ENCODE measurements at places on chromosomes 5 and 9.

DNA sequence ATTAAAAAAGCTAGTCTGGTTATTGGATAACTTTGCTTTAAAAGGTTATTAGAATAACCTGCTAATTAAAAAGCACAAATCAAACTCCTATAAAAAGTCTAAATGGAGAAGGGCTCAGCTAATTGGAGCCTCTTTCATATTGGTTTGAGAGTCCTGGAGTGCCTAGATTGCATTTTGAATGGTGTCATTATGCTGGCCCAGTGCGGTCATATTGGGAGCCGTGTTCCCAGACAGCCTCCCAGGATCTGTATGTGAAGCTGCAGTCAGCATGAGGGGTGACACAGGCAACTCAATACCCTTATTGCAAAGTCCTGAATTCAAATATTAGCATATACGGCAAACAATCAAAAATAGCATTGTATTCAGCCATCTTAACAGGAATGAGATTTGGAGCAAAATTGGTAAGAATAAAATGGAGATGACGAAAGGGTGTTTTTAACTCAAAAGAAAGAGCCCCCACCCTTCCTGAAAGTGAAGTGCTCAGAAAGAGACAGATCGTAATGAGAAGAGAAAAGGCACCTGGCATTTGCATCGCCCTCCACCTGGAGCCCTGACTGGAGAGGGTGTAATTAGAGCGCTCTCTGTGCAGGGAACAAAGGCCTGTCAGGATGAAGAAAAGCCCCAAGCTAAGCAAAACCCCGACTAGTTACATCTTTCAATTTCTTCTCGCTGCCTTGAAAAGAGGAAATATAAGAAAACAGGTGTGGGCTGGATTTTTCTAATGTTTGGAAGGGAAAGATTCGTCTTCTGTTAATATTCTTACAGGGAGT lies 621.0 kb upstream of the ADAMTS16 start:
- no peak for DNase-seq

DNA sequence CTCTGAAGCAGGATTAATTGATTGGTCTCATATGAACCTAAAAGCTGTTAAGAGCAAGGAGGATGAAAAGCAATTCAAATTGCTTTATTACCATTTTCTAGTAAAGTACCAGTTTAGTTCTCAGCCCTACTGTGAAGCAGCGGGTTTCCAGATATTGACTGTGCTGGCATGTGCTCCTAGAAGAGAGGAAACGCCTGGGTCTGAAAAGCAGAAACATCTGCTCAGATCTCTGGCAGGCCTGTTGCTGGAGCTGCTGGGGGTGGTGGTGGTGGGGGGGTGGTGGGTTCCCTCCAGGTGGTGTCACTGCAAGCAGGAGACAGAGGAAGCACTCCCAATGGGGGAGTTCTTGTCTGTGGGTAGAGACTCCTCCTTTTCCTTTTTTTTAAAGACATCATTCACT lies 105.5 kb upstream of the ZNF462 start:
- DNase-seq: no peak

DNA sequence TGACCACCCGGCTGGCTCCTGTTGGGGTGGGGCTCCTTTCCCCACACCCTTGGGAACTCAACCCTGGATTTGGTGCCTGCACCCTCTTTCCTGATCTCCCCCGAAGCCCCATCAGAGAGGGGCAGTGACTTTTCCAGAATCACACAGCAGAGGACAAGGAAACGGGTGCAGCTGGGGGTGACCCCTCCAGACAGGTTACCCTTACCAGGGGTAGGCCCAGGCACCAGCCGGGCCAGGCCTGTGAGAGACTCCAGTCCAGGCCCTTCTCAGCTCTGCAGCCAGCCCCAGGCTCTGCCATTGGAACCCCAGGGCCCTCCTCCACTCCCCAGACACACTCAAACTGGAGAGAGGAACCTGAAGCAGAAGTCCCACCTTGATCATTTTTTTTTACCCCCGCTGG lies 19.0 kb upstream of the PHYHD1 start:
- no peak for DNase-seq

- DNase-seq: no peak
Observed at GRCh38 chr5:161663431-161663830, 22.1 kb upstream of the GABRA6 start.

DNA sequence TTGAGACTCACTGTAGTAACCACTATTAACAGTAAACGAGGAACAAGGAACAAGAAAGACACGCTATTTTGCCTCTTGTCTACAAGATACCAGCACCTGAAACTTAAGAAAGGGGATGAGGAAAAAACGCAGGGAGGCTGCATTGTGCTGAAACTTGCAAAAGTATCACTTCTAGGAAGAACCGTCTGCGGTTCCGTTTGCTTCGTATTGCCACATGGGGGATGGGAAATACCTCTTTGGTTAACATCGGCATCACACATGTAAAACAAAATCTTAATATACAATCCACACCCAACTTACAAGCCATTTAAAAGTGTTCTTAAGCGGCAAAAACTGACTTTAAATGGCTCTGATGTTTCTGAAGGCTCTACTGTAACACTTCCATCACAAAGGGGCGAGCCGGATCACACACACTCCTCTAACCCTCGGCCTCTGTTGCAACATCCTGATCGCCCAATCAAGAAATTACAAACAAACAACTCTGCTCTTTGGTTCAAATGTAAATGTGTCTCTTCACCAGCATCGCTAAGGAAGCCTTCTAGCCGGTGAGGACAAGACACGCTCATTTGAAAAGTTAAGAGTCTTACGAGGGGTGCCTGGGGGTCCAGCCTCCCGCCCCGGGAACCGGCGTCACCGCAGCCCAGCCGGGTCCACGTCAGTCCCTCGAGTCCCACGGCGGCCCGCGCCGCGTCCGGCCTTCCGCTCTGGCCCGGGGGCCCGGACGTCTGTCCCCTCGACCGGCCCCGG lies 621 bp downstream of the SEC16A start:
- peak; percentile 42 for DNase-seq

GRCh38 chr9:18404434-18405029 lies 69.4 kb upstream of the ADAMTSL1 start:
- DNase-seq: no peak

DNA sequence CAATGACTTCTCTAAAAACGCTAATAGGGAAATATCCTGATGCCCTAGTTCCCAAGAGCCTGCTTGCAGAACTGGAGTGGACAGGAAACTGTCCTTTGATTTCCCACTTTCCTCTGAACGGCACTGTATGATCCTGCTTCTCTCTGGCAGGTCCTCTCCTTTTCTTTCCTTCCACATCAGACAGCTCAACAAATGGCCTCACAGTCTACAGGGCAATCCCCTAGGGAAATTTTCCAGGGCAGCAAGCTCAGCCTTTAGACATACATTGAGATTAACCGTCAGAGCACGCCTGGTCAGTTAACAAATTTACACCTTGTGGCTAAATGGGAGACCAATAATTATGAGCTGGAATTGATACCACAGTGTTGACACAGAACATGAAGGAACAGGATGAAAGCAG lies 164.9 kb downstream of the SLC24A2 start:
- no peak for DNase-seq

DNA sequence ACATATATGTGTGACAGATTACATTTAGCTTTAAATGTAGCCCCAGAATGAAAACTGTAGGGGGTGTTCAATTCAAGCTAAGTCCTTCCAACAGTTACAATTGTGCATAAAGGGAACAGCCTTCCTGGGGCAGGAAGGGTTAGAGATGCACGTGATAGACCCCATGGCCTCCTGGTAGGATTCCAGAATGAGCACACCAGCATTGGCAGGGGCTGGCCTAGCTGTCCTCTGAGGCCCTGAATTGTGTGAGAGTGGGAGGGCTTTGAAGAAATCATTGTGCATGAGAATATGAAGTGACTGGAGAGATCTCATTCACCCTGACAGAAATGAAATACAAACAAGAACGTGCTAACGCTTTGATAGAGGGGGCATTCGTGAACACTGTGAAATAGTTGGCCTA lies 663.8 kb upstream of the KLF4 start:
- no peak for DNase-seq

GRCh38 chr5:66197764-66198405 lies 53.8 kb downstream of the SREK1 start:
- no peak for DNase-seq

- DNase-seq: no peak
Observed at GRCh38 chr5:154478752-154479159, 729 bp upstream of the HAND1 start.

GRCh38 chr9:133162861-133163503 lies 732 bp downstream of the GBGT1 start:
- DNase-seq: no peak

GRCh38 chr9:2817999-2818803 lies 25.7 kb downstream of the PUM3 start:
- DNase-seq: no peak

DNA sequence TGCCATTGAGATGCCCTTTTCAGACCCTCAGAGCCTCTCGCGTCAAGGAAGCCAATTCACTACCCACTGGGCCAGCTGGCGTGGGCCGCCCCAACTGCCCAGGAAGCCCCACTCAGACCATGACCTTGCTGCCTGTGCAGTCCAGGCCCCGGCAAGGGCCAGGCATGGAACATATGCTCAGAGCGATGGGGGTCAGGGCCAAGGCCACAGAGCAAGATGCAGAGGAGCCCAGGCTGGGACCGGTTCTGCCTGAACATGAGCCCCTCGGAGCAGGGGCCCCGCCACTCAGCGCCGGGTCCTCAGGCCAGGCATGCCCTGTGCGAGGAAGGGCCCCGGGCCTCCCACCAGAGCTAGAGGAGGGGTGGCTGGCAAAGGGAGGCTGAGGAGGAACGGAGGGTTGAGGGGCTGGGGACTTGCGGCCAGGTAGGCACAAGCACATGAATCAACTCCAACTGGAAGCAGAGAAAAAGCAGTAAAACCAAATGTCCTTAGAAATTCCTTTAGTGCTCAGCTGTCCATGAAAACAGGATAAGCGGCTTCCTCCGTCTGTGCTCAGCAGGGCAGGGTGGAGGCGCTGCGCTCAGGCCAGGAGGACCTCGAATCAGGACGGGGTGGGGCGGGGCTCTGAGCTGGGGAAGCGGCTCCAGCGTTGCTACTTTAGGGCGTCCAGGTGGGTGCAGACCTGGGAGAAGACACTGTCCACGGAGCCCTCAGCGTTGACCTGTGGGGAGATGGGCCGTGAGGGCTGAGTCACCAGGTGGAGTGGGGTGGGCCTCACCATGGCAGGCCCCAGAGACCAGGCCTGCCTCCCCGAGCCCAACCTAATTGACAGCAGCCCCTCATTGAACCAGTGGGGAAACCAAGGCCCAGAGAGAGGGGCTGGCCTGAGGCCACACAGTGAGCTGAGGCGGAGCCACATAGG lies 9.9 kb downstream of the AK1 start:
- no peak for DNase-seq

GRCh38 chr5:108661590-108662219 lies 86.0 kb upstream of the FER start:
- no peak for DNase-seq

DNA sequence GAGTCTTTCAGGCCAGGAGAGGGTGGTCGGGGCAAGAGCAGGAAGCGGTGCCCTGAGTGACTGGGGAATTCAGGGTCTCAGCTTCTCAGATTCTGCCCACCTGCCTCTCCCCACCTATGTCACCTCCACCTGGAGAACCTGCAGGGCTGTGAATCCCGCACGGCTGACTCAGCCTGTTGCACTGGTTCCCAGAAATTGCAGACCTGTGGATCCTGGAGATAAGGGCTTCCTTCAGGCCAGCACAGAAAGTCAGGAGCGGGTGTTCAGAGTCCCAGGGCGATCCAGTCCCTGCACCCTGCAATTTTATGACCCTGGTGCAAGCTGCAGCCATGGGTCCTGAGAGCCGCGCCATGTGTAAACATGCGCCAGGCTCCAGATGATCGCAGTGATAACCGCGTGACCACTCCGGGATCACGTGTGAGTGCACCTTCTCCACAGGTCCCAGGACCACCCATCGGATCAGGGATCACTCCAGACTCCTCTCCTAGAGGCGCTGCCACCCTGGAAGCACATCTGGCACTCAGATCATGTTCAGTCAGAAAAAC lies 17.8 kb downstream of the IRX4 start:
- DNase-seq: no peak

DNA sequence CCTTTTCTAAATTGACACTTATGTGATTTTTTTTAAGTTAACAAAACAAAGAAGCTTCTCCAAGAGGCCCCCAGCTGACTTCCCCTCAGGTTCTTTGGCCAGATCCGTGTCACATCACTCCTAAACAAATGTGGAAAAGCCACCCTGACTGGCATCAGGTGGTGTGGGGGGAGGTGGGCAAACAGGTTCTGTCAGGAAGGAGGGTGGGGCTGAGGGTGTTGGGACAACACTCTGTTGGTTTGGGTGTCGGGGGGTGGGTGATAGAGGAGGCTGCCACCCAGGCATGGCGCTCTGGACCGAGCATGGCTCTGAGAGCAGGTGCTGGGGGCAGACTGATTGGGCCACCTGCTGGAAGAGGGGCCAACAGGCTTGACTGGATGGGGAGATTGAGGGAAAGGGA lies 210.9 kb downstream of the HSPA4 start:
- DNase-seq: no peak

DNA sequence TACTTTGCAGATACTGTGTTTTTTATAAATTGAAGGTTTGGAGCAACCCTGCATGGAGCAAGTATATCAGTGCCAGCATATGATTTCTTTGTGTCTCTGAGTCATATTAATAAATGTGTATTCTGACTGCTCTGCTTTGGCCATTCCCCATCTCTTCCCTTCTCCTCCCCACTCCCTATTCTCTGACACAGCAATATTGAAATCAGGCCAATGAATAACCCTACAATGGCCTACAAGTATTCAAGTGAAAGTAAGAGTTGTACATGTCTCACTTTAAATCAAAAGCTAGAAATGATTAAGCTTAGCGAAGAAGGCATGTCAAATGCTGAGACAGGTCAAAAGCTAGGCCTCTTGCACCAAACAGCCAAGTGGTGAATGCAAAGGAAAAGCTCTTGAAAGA lies 82.2 kb upstream of the TLX3 start:
- no peak for DNase-seq

DNA sequence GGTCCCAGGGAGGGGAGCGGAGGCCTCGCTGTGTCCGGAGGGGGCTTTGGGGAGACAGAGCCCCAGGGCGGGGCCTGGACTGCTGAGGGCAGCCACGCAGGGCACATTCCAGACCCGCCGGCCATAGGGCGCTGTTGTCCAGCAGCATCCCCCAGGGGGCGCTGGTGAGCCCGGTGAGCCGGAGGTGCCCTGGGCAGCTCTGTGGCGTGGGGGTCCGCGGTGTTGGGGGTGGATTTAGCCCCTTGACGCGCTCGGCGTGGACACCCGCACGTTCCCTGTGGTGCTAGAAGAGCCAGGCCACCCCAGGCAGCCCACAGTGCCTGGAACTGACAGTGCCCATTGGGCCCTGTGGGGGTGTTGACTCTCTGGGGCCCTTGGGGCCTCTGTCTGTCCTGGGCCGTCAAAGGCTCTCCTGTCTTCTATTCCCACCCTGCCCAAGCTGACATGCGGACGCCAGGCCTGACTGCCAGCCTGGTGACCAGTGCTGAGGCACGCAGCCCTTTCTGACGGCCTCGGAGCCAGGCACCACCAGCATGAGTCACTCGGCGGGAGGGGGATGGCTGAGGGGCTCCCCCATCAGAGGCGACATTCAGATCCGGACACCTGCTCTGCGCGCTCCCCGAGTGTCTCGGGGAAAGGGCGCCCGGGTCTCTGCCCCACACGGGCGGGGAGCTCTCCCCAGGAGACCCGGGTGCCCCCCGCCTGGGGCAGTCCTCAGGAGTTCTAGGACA lies 23.9 kb downstream of the TPPP start:
- DNase-seq: peak; percentile 21

Measured in CD14-positive monocyte (primary cell).